ENCODE measurements at places on chromosomes 13 and 19.
A peak's percentile ranks its signal among the peaks of the same experiment; 100 is the strongest.

DNA sequence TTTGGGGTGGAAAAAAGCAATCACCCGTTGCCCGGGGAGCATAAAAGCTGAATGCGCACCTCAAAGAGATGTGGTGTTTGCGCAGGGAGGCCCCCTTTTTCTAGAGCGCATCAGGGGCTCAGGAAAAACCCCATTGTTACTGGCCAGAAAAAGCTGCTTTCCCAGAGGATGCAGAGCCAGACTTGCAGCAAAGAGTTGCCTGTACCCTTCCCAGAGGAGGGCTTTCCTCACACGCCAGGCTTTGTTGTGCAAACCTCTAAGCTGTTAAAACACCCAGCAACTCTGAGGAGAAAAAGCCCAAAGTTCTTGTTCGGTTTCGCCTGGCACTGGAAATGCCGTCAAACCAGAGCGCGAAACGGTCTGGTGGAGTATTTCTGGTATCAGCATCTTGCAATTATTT is 29.3 kb downstream of the GSX1 start:
- DNase-seq, result no peak

GRCh38 chr13:71704656-71705055 is 162.3 kb downstream of the DACH1 start:
- no peak for DNase-seq

GRCh38 chr19:2416321-2417097 is 10.9 kb downstream of the TIMM13 start:
- DNase-seq, result no peak

DNA sequence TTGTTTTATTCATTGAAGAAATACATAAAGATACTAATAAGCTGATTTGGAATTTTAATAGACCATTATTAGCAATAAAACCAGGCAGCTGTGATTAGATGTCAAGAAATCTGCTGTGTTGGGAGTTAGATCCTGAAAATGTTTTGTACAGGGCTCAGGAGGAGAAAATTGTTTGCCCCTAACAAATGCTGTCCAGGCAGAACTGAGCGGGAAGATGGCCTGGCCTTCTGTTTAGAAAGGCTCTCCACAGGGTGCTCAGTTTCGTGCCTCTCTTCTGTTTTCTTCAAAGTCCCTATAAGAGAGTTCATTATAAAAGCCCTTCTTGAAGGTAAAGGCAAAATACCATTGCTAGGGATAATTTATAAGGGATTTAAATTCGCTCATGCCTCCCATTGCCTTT is 64.1 kb downstream of the ERCC5 start:
- DNase-seq, result no peak

DNA sequence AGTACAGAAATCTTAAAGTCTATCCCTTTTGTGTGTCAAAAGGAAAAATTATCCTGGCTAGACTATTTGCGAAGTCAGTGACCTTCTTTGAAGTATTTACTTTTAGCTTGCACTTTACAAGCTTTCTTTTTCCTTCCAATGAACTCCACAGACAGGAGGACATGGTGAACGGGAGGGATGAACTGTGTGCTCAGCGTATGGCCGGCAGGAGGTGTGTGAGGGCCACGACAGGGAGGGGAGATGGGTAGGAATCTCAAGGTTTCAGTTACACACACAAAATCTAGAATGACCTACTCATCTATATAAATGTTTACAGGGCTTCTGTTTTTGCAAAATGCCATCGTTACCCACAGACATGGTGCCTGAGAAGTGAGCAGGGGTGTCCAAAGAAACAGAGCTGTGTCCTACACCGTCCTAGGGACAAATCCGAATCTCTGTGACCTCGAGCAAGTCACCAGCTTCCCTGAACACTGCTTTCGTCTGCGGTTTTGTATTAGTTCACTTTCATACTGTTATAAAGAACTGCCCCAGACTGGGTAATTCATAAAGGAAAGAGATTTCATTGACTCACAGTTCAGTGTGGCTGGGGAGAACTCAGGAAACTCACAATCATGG is 537.2 kb downstream of the LIG4 start:
- DNase-seq, result no peak

DNA sequence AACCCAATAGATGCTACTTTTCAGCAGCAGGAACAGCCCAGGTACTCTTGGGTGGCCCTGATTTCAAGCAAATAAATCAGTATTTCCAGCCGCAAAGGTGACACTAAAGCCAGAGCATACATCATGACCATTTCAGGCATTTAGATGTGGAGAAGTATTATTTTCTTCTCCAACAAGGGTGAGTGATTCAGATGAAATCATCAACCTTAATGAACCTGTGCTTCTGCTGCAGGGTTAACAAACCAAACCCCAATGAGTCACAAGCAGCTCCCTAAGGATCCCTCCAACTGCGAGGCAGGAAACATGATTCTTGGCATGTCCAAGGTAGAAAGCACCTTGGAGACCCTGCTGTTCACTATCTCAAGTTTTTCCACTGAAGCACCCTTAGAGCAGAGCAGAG is 32.7 kb downstream of the MBNL2 start:
- DNase-seq, result peak; percentile 95

- no peak for DNase-seq
These were observed 11.9 kb downstream of the RYR1 start for GRCh38 chr19:38445362-38445761.

DNA sequence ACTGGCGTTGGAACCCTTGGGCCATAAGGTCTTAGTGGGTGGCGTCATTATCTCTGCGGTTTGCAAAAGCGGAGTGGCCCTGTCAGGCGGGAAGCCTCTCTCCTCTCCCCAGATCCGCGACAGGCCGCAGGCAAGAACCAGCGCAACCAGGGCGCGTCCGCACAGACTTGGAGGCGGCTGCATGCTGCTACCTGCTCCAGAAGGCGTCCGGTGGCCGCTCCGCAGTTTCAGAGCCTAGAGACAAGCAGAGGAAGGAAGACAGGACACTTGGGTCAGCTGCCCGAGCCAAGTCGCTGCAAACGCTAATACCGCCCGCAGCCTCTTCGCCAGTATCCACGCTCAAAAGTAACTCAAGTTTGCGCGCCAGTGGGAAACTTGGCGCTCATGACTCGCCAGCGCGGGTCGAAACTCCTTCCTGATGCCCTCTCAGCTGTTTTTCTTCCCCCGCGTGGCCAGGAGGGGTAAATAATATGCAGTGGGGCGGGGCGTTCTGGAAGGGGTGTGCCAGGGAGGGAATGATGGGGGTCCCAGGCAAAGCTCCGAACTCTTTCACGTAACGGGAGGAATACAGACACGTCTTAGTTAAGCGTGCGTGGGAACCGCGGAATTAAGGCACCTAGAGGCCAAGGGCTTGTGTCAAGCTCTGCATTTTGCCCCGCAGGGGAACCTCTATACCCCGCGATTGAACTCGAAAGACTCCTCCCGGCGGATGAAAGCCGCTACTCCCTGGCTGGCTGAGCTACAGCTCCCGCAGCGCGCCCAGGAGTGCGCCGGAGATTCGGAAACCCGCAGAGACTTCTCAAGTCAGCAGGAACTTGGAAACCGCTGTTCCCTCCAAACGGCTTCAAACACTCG is at the start of gene EDNRB:
Gene EDNRB, minus strand, starts transcription at position 441 of the 855 bp plus-strand sequence. Its CDS starts 258 bp downstream, at position 183.
- DNase-seq, result no peak

- no peak for DNase-seq
These were observed 493.6 kb downstream of the FOXO1 start for GRCh38 chr13:40172878-40173277.

DNA sequence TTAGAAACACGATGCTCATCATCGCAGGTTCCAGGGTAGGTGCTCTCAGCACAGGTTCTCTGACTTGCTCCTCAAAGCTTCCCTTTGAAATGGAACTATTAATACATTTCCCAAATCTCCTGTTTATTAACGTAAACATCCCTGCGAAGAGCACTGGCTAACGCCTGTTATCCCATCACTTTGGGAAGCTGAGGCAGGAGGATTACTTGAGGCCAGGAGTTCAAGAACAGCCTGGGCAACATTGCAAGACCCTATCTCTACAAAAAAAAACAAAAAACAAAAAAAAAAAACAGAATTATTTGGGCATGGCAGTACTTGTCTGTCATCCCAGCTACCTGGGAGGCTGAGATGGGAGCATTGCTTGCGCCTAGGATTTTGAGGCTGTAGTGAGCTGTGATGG is 18.7 kb downstream of the CEACAM16 start:
- DNase-seq, result no peak

GRCh38 chr19:39430675-39431593 is 4.8 kb downstream of the RPS16 start:
- DNase-seq, result peak; percentile 99

GRCh38 chr13:83007226-83007625 is 875.0 kb downstream of the SLITRK1 start:
- DNase-seq, result no peak

GRCh38 chr19:49064029-49064629 is 489 bp downstream of the NTF4 start:
- no peak for DNase-seq

DNA sequence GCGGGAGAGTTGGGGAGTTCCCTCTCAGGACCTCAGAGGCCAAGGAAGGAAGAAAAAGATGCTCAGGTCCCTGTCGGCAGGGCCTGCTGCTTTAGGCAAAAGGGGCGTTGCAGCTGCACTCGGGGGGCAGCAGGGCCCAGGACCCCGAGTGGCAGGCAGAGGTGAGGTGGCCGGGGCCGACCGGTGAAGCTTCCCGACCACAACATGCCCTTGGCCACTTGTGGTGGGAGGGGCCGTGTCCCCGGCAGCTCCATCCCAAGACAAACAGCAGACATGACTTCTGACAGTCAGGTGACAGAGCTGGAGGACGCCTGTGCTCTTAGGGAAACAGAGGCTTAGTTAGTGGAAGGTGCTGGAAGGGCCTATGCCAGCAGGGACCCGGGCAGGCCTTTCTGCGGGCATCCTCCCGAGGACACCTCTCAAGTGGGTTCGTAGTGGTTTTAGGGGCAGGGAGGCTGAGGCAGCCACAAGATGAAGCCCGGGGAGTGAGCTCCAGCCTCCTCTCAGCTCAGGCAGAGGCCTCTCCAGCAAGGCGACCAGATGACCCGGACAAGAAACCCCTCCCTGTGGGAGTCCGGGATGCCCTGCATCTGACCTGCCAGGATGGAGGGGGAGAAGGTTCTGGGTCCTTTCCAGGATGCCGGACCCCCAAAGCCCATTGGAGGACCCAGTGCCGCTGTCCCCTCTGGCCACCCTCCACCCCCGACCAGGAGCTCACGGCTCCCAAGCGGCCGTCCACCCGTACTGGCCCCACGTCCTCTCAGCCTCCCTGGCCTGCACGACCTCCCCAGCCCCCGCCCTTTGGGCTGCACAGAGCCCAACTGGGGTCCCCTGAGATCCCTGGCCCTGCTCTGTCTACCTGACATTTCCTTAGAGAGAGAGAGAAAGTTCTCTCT is 24.2 kb downstream of the BTBD2 start:
- DNase-seq, result no peak

- peak; percentile 22 for DNase-seq
These were observed 658 bp downstream of the CLPP start for GRCh38 chr19:6362027-6362350.

DNA sequence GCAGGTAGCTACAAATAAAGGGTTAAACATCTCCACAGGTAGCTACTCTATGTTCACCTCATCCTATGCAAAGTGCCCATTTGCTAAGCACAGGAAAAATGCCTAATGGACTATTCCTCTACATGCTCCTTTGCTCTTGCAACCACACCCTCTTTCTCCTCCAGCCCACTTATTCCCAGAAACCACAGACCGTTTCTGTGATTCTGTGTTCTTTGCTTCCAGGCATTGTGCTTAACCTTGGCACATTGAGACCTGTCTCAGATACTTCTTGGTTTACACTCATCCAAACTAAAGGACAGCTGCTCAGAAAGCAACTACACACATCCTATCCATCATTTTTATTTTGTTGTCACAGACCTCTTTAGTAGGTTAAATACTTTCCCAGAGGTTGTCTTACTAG is 785.0 kb upstream of the MIR17HG start:
- DNase-seq, result no peak

- no peak for DNase-seq
These were observed 279.3 kb downstream of the RBM26 start for GRCh38 chr13:79126706-79127105.

Data from A172 (cell line).